ENCODE measurements at places on chromosomes 12 and 14.

GRCh38 chr12:666766-667308, 3.6 kb upstream of the NINJ2 start:
- no peak for DNase-seq

DNA sequence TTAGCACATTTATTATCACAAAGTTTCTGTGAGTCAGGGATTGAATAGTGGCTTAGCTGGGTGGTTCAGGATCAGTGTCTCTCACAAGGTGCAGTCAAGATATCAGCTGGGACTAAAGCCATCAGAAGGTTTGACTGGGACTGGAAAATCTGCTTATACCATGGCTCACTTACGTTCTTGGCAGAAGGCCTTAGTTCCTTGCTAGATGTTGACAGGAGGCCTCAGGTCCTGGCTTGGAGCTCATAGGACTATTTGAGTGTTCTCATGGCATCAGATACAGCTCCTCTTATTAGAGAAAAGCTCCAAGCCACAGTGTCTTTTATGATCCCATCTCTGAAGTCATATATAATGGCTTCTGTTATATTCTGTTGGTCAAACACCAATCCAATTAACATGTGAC, 127.3 kb downstream of the SLC6A15 start:
- no peak for DNase-seq

DNA sequence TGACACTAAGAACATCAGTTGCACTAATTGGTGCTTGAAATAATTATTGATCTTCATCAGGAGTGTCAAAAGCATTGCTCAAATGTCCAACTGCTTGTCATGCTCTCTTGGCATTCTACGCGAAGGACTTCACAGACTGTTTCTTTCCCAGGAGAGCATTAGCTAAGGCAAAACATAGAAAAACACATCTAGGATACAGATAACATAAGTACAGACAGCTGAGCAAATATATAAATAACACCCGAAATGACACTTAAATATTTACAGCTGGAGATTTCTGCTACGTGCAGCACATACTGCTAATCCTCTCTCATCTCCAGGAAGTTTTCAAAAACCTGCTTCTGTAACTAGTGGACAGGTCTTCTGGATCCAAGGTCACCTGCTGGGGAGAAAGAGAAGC, 120.0 kb upstream of the PRMT8 start:
- no peak for DNase-seq

GRCh38 chr14:60657456-60658210, 8.4 kb upstream of the SIX1 start:
- no peak for DNase-seq

- DNase-seq: no peak
Observed at GRCh38 chr12:41466300-41466699, 278.2 kb downstream of the PDZRN4 start.

DNA sequence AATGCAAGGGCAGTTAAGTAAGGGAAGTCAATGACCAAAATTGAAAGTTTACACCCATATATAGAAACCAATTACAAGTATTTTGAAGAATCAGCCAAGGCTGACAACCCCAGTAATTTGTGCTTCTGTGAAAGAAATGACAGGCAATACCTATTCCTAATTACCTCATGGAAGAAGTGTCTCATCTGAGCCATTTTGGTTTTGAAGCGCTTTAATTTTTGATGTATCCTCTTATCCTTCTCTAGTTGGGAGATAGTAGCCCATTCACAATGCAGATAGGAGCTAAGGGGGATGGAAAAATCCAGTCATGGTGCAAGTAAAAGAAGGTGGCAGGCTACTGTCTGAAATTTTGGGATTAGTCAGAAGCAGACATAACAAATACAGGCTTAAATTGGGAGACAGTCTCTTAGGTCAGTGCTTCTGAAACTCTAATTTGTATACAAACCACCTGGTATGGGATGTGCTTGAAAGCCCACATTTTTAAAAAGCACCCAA, 30.4 kb upstream of the SUPT16H start:
- no peak for DNase-seq
